ENCODE measurements at places on chromosomes 2 and 18.

GRCh38 chr18:3760741-3761140, 310.8 kb downstream of the TGIF1 start:
- DNase-seq: no peak

GRCh38 chr2:219284501-219285372, 5.6 kb downstream of the DNAJB2 start:
- no peak for DNase-seq

GRCh38 chr18:41993151-41993550, 38.1 kb downstream of the PIK3C3 start:
- DNase-seq: no peak

- DNase-seq: no peak
These were observed 273.6 kb downstream of the SETBP1 start for GRCh38 chr18:44954257-44954656.

- no peak for DNase-seq
These were observed 24.8 kb upstream of the EFEMP1 start for GRCh38 chr2:55948176-55948923.

DNA sequence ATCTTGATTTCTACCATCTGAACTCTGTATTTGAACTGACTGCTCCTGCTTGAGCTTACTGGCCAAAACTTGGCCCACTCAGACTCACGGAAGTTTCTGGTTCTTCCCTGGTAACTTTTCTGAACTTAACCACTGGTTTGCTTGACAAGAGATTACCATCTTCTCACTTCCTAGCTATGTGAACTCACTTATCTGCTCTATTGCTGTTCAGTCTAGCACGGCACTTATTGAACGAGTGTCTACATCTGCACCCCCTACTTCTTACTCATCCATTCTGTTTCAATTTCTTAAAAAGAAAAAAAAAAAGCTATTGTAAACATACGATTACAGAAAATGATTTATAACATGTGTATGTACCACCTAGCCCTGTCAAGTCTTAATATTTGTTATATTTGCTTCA, 9.0 kb downstream of the CKAP2L start:
- DNase-seq: no peak

GRCh38 chr2:236939721-236940231, 145.9 kb upstream of the COPS8 start:
- no peak for DNase-seq

DNA sequence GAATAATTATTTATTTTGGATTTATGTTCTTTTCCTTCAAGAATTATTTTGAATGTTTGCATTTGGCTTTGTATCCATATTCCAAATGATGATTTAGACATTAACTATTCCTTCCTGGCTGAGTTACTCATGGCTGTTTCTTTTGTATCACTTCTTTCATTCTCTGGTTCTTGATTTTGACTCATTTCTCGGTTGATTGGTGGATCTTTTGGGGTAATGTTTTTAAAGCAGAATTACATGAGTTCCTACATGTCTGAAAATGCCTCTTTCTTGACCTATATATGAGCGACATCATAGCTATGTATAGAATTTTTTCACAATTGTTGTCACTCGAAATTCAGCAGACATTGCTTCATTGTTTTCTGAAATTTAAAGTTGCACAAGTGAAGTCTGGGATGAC, 39.5 kb downstream of the CYP26B1 start:
- no peak for DNase-seq

DNA sequence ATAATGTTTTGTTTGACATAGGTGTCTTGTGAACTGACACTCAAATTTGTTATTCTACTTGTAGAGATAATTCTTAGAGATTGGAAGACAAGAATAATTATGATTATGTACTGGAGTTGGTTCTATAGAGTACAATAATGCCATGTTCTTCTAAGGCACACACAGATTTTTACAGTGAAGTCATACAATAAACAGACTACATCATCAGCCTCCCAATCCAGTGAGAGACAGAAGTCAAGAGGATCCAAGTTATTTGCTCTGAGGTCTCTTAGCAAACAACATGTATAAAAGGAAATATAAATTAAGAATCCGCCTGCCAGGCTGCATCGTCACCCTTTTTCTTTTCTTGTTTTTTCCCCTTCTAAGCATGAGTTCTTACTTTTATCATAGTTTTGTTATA, 613.5 kb upstream of the SETBP1 start:
- DNase-seq: no peak

GRCh38 chr2:13543550-13543949, 826.8 kb downstream of the TRIB2 start:
- no peak for DNase-seq

- no peak for DNase-seq
These were observed 2.5 kb downstream of the SNED1 start for GRCh38 chr2:241000831-241001321.

GRCh38 chr18:5608846-5609245, 65.0 kb upstream of the EPB41L3 start:
- DNase-seq: no peak

Measured in activated CD4-positive, alpha-beta T cell treated with anti-CD3 and anti-CD28 coated beads, Interleukin-2, amount 50 U/mL, for 24 hours (primary cell).